ENCODE measurements at places on chromosomes 12 and 14.

GRCh38 chr14:90061685-90062126, at the start of gene KCNK13:
Gene KCNK13 (plus strand): TSS chr14:90061994. CDS start chr14:90062206, 212 bp downstream.
- no peak for DNase-seq

- no peak for DNase-seq
These were observed 50.1 kb upstream of the STK38L start for GRCh38 chr12:27193854-27194544.

GRCh38 chr12:49827401-49828099, 663 bp downstream of the NCKAP5L start:
- DNase-seq, result no peak

DNA sequence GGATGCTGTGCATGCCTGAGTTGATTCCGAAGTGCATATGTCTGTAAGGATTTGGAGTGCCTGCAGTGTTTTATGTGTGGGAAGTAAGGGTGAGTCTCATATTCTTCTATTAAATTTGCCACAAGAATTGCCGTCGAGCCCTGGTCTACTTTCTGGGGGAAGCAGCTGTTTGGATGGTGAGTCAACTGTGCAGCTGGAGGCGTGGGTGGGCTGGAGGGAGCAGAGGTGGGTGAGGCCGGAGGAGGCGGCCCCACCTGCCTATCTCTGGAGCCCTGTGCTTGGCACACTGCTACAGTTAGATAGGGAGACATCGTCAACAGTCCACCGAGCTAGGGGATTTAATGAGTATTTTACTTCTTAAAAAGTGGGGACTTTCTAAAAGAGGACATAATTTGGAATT, 9.7 kb downstream of the GLRX5 start:
- no peak for DNase-seq

- no peak for DNase-seq
These were observed 1.8 kb downstream of the PTPN6 start for GRCh38 chr12:6952863-6953441.

- no peak for DNase-seq
These were observed 80.1 kb downstream of the CHST11 start for GRCh38 chr12:104536841-104537240.

DNA sequence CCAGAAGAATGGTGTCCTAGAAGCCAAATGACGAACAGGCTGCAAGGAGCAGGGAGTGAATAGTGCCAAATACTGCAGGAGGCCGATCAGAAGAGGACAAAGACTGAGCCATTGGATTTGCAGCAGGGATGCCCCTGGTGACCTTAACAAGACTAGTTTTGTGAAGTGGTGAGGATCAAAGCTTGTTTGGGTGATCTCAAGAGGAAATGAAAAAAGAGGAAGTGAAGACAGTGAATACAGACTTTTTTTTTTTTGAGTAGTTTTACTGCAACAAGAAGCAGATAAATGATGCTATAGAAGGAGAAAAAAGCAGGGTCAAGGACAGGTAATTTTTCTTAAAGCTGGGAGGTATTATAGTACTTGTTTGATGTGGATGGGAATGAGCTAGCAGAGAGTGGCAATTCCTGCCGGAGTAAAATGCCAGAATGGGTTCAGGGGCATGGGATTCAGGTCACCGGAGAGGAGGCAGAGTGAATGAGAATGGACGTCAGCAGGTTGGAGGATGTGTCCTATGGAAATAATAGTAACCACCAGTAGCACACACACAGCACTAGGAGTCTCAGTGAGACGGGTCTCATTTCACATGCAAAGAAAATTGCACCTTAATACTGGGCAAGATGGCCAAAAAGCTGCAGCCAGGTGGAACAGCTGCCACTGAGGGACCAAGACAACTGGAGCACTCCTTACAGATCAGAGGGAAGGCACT, 345.8 kb upstream of the CCDC196 start:
- no peak for DNase-seq

GRCh38 chr12:65892841-65893251, 68.6 kb downstream of the HMGA2 start:
- no peak for DNase-seq

DNA sequence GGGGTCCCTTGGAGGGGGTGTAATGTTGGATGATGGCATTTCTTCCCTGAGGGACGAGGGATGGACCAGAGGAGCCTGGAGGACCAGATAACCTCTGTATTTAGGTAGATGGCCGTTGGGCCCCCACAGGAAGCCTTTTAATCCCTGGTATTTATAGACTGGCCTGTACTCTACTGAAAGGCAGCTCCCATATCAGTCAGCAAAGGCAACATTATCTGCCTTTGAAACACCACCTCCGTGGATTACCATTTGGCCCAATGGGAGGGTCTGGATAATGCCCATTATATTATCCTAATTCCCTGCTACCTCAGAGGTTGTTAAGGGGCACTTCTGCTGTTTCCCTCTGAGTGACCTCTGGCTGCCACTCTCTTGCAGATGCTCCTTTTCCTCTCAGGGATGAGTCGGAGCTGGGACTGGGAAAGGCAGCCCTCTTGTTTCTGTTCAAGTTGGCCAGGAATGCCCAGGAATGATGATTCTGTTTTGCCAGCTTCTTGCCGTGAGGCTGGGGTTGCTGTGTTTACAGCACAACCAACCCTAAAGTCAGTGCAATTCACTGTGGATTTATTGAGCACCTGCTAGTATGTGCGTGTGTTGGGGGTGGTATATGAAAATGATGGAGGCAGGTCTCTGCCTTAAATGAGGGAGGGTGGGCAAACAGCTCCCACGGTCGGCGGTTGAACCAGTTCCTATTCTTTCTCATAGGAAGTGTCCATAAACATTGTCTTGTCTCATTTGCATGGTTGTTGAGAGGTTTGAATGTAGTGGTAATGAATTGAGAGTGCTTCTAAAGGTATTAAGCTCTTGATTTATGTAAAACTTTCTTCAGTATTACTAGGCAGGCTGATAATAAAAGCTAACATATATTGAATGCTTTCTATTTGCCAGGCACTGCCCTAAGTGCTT, 18.1 kb downstream of the SUSD6 start:
- DNase-seq, result no peak

GRCh38 chr14:34161351-34162082, 210.6 kb upstream of the EGLN3 start:
- DNase-seq, result no peak

GRCh38 chr12:57622293-57623245, 10.4 kb downstream of the B4GALNT1 start:
- DNase-seq, result no peak

- no peak for DNase-seq
These were observed 38.2 kb downstream of the EVL start for GRCh38 chr14:100103250-100104005.

- DNase-seq, result no peak
These were observed 24.8 kb downstream of the ATF7 start for GRCh38 chr12:53601296-53601847.

DNA sequence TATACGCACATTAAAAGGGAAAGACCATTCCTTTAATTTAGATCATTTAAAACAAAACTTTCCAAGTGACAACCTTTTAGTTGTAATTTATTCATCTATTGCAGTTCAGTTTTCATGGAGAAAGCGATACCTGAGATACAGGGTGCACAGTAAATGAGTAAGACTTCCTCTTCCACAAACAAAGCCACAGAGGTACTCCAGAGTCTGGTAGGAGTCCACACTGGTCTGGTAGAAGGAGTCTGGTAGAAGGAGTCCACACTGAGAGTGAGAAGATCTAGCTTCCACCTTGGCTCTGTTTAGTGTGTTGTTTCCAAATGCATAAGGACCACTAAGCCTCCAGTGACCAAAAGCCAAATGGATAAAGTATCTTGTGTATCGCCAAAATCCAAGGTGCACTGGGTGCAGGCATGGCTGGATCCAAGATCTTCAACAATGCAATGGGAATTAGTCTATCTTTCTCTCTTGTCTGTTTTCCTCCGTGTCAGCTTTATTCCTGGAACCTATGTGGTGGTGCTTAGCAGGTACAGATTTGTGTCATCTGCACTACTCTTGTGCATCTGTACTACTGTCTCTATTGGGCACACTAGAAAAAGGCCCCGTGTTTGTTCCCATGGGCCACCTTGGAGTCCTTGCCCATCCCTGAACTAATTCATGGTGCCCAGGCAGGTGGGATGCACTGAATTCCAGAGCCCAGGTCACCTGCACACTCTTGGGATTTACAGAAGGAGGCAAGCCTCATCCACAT, 331.1 kb downstream of the BCL11B start:
- no peak for DNase-seq

GRCh38 chr12:2170376-2170775, 117.6 kb downstream of the CACNA1C start:
- DNase-seq, result peak; percentile 56

GRCh38 chr12:50057000-50057841, at the start of gene ASIC1:
Gene ASIC1 (plus strand): TSS chr12:50057596. CDS start chr12:50058767, 1,171 bp downstream.
- DNase-seq, result no peak

DNA sequence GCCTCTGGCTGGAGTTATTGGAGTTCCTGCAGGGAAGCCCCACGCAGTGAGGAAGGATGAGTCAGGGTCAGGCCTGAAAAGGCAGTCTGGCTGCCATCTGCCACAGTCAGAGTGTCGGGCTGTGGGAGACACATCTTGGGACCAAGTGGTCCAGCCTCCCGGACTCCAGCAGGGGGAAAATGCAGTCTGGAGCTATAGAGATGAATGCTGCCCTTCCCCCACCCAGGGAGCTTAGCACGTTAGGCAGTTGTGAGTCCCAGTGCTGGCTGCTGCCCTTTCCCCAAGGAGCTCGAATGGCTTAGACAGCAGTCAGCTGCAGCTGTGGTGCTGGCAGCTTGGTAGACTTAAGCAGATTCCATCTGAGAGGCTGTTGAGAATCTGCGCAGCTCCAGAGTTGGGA, 8.2 kb upstream of the NTS start:
- no peak for DNase-seq

- DNase-seq, result peak; percentile 66
These were observed 197.6 kb upstream of the RBM19 start for GRCh38 chr12:114163771-114164170.

GRCh38 chr12:93686572-93687356, 9.6 kb downstream of the CRADD start:
- no peak for DNase-seq

Measured in epithelial cell of proximal tubule (primary cell).